ENCODE measurements at places on chromosomes 16 and 17.

DNA sequence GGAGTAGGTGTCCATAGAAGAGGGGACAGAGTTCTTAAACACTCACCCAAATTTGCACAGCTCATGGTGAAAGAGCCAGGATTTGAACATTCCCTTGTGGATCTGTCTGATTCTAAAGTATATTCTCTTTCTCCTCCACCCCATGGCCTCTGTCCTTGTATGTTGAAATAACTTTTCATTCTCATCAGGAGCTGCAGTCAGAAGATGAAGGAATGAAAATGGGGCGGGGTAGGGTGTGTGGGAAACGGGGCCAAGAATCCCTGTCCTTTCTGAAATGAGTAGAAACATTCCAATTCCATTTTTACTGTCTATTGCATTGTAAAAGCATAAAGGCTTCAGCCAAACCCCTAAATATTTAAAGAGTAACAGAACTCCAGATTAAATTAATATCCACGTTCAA is 42.8 kb downstream of the NOG start:
- no peak for DNase-seq

- DNase-seq = no peak
Measured at GRCh38 chr16:3859889-3860288, 20.6 kb downstream of the CREBBP start.

DNA sequence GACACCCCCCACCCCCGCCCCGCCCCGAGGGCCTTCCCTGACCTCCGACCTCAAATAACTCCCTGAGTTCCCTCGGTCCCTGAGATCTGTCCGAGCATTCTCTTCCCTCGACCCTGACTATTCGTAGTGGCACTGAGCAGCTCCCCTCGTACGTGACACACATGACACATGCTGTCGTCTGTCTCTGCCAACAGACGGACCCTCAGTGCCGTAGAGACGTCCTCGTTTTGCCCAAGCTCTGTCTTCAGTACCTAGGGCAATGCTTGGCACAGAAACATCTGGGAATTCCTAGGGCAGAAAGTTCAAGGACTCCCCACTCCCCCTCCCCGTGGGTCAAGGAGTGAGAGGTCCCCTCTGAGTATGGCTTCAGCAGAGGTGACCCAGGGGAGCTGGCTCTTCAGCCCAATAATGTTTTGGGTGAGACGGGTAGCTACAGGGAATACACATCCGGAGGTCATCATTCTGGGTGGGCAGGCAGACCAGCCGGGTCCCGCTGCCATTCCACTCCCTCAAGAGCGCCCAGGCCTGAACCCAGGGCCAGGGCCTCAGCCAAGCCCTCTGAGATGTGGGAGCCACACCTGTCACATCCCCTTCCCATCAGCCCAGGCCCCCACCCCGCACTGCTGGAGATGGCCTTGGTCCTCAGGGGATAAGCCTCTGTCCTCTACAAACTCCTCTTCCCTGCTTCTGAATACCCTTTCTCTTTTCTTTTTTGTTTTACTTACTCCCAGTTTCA is 671 bp upstream of the FADS6 start:
- DNase-seq = no peak

- no peak for DNase-seq
Measured at GRCh38 chr16:18983565-18984434, at the start of gene TMC7. Gene TMC7, plus strand, starts transcription at chr16:18983934. Its CDS starts 130 bp downstream, at chr16:18984064.

- DNase-seq = no peak
Measured at GRCh38 chr17:33684735-33685134, 391.6 kb upstream of the ASIC2 start.

GRCh38 chr16:17194190-17194780 is 276.5 kb downstream of the XYLT1 start:
- no peak for DNase-seq

GRCh38 chr16:58197314-58198012 is 443 bp downstream of the CSNK2A2 start:
- no peak for DNase-seq

GRCh38 chr17:76801706-76802105 is 63.8 kb downstream of the MFSD11 start:
- no peak for DNase-seq

DNA sequence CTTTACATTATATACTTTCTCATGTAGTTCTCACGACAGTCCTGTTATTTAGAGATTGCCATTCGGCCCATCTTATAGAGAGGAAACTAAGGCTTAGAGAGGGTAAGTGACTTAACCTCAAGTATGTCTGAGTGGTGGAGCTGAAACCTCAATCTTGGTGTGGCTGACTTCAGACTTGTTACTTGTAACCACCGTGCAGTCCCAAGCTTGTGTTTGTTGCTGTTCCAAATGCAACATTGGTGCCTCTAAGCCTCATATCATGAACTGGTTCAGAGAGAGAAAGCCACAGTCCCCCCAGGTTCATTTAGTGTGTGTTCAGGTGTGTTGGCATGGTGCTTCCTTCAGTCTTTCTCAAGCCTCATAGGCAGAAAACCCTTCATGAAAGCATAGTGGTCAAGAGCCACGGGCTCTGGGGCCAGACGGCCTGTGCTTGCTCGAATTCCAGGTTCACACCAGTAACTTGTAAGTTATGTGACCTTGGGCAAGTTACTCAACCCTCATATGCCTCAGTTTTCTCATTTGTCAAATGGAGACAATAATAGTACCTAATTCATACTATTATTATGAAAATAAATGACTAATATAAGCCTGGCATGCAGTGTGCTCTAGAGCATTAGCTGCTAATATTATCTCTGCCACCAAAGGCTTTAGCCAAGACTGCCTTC is 39.9 kb downstream of the CDH1 start:
- no peak for DNase-seq

GRCh38 chr16:86205521-86206245 is 304.6 kb upstream of the FOXF1 start:
- DNase-seq = no peak

GRCh38 chr16:57568173-57568678 is 25.8 kb downstream of the ADGRG5 start:
- DNase-seq = no peak

DNA sequence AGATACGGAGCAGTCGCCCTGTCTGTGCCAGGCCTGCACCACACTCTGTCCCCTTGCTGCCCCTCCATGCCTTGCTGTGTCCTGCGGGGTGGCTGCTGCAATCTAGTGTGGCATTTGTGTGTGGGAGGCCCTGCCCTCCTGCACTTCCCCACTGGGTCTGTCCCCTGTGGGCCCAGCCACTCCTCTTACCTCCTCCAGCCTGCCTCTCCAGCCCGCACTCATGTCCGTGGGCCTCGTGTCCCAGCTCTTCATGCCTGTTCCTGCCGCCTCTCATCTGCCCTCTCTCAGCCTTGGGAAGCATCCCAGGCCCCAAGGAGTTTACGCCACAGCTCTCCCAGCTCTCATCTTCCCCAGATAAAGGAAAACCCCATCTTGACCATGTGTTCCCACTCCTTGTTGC is 26.6 kb downstream of the CRAMP1 start:
- no peak for DNase-seq

DNA sequence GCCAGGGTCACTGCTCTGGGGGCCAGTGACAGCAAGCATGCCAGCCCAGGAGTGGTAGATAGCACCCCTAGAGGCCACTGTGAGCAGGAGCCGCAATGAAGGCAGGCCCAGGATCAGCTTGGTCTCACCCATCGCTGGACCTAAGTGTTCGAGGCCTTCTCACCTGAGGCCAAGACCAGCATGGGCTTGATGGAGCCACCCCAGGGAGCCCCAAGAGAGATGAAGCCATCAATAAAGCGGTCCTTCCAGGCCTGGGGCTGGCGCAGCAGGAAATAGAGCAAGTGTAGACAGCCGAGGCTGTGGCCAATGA is 1.8 kb downstream of the LCAT start:
- no peak for DNase-seq

- DNase-seq = no peak
Measured at GRCh38 chr17:74130841-74131240, 72.6 kb upstream of the RPL38 start.

All from brain pericyte (primary cell).